Stimulated activated CD4-positive, alpha-beta T cell treated with anti-CD3 and anti-CD28 coated beads, TNF-alpha, amount 100 ng/mL, for 4 hours (primary cell): ENCODE measurements at places on chromosomes 4 and X.

DNA sequence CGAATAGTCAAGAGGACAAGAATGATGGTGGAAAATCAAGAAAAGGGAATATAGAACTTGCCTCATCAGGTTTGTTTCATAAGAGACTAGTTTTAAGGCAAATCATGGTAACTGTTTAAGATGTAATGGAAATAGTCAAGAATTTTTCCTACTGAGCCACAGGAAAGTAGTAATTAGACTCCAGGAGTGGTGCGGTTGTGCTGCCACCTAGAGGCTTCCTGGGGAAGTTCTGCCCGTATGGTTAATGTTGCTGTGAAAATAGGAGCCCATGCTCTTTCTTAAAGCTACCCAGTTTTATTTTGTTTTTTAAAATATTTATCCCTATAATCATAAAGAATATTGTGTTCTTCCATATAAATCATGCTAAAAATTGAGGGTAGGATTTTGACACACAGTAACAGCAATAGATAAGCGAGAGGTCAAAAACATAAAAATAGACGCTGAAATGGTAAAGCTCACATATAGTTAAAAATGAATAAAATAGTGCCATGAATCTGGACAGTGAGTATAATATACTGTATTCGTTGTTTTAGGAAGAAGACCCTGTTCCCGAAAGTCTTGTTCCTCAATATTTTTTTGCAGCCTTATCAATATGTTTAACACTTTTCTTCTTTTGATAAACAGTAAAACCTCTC lies 87.0 kb downstream of the PHOX2B start:
- no peak for DNase-seq

- DNase-seq = no peak
These were observed 59.8 kb upstream of the GPM6A start for GRCh38 chr4:175871774-175872405.

- DNase-seq = no peak
These were observed 369.5 kb upstream of the SMIM31 start for GRCh38 chr4:164384416-164384815.

GRCh38 chr4:73387552-73387951 lies 16.5 kb upstream of the ALB start:
- no peak for DNase-seq

DNA sequence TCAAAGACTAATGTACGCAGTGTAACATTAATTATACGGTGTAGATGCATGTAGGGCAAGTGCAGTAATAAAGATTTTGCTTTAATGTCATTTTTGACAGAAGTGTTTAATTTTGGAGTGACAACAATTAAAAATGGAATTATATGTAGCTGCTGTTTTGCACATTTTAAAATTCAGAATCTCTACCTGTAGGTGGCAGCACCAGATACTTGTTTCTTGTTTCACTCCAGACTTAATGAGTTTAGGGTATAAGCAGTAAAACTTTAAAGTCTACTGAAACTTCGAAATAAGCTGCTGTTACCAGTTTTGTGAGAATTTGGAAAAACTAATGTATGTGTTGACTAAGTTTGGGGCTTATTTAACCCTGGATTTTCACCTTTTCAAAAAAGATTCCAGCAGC lies 144.9 kb downstream of the POLA1 start:
- no peak for DNase-seq

- DNase-seq = no peak
These were observed 44.5 kb upstream of the IL2 start for GRCh38 chr4:122500852-122501501.

DNA sequence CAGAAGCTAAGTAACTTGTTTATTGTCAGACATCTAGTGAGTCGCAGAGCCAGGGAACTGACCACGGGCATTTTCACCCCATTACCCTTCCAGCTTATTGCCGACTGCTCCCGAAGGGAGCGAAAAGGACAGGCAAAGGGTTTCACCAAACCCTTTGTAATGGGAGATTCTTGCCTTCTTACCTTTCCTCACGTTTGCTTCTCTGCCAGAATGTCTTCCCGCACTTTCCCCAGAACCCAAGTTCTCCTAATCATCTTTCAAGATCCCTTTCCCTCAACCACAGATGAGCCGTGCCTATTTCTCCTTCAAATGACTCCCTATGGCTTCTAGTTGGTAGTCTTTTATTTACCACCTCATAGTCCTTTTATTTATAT lies 520 bp upstream of the SRP72 start:
- DNase-seq = no peak
